ENCODE measurements at places on chromosomes 1 and 21. TPM values are rescaled to one million over a fixed set of nuclear protein-coding genes. Genes with fewer than 3 reads are reported as not detected.

The SLFNL1 gene
- total RNA-seq, result 0.22 TPM

The RBBP5 gene
- total RNA-seq, result 9.8 TPM

The RNF186 gene
- not detected for total RNA-seq

The FCGR1A gene
- total RNA-seq, result 9.3 TPM

The NR1I3 gene
- total RNA-seq, result not detected

The OR2L5 gene
- not detected for total RNA-seq

The KRTAP13-2 gene
- not detected for total RNA-seq

DNA sequence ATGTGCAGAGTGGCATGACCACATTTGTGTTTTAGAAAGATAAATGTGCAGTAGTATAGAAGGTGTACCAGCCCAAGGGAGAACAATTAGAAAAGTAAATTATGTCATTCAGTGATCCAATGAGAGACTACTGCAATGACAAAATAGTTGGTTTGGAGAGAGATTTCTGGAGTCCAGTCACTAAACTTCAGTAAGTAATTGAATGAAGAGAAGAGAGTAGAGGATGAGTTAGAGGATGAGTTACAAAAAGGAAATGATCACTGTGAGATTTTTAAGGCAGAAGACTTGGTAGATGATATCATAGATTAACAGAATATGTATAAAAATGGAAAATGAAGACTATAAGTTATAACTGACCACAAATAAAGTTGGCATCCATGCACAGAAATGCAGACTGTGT is 8.4 kb downstream of the CR2 start:
- DNase-seq, result no peak

DNA sequence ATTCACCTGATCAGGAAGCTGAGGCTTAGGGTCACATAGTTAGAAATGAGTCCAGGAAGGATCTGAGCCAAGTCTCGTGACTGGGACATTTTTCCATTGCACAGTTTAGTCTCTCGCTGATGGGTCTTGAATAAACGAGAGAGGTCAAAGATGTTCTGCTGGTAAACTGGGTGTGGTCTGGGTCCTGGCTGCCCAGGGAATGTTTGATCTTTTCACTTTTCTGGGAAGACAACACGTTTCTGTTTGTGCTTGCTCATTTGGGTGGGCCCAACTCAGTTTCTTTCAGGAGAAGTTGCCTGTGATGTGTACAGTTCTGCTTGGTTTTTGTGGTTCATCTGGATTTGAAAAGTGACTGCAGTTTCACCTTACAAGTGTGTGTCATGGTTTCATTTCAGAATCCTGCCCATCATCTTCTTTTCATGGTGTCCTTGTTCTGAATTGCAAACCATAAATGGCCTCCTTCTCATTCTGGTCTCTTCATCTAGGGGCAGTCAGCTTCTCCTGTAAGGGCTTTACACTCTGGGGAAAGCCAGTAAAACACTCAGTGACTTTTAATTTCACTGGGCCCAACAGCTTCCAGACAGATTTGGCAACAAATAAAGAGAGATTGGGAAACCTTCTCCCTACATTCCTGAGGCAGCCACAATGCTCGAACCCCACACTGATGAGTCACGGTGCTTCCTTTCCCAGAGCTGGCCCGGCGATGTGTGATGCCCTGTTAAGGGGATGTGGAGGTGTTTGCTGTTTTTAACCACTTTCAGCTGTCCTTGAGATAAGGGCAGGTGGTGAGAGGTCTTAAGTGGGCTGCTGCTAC is 7.2 kb upstream of the TACSTD2 start:
- DNase-seq, result no peak

DNA sequence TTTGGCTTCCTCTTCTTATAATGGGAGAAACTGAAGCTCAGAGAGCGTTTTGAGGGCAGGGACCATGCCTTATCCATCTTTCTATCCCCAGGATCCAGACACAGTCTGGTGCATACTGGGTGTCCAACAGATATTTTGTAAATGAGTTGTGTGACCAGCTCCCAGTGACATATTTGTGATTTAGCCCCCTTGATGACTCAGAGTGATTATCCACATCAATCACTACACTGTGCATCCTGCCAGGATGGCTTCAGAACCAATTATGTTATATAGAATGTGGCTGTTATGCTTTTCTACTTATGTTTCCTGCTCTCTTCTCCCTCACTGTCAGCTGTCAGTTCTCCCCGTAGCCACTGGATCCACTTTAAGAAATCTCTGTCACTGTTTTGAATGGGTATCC is 11.3 kb downstream of the OLFML3 start:
- no peak for DNase-seq

DNA sequence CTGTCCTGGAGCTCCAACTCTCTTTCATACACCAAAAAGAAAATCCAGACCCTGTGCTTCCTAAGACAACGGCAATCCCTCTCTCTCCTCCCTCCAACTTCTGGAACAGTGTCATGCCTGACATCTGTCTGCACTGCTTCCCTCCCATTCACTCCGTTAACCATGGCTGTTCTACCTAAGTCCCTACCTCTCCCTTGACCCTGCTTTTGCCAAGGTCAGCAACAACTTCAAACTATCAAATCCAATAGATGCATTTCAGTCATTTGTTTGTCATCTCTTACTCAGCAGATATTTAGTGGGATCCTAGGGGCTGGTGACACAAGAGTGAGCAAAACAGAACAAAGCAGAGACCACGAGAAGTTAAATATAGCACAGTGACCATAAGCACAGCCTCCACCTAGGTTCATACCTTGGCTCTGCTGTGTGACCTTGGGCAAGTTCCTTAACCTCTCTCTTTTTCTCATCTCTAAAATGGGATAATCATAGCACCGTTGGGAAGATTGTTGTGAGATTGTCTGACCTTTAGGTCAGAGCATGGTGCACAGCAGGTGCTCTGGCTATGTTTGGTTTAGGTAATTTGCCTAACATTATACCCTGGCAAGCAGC is 88.9 kb downstream of the TMEM53 start:
- DNase-seq, result no peak

GRCh38 chr1:209673631-209674417 is 1.4 kb upstream of the G0S2 start:
- DNase-seq, result no peak

DNA sequence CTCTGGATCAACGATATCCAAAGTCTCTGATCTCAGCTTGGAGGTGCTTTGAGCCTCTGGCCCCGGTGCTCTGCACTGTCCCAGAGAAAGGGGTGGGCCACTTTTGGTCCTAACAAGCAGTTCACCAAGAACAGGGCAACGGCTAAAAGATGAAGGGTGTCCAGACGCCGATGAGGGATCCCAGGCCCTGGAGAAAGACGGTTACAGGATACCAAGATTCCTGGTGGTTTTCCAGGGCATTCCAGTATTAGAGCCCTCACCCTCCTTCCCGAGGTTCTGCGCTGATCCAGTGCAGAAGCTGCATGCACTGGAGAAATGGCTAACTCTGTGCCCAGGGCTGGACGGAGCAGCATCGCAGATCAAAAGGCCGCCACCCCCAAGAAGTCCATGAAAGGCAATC is 149.9 kb upstream of the IRF2BP2 start:
- DNase-seq, result no peak

DNA sequence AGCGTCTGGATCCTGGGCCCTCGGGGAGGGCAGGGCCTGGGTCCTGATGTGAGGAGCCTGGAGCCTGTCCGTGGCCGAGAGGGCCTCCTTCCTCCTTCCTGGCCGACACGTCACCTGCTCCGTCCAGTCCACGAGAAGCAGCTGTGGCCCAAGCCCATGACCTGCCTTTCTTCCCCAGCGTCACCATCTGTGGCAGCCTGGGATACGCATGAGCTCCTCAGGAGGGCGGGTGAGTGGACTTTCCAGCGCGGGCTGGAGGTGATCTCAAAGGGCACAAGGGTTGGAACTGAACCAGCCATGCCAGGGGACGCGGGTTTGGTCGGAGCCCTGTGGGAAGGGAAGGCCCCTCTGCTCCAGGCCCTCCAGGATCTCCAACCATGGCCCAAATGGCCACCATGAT is 90.4 kb downstream of the DHRS3 start:
- peak; percentile 79 for DNase-seq

DNA sequence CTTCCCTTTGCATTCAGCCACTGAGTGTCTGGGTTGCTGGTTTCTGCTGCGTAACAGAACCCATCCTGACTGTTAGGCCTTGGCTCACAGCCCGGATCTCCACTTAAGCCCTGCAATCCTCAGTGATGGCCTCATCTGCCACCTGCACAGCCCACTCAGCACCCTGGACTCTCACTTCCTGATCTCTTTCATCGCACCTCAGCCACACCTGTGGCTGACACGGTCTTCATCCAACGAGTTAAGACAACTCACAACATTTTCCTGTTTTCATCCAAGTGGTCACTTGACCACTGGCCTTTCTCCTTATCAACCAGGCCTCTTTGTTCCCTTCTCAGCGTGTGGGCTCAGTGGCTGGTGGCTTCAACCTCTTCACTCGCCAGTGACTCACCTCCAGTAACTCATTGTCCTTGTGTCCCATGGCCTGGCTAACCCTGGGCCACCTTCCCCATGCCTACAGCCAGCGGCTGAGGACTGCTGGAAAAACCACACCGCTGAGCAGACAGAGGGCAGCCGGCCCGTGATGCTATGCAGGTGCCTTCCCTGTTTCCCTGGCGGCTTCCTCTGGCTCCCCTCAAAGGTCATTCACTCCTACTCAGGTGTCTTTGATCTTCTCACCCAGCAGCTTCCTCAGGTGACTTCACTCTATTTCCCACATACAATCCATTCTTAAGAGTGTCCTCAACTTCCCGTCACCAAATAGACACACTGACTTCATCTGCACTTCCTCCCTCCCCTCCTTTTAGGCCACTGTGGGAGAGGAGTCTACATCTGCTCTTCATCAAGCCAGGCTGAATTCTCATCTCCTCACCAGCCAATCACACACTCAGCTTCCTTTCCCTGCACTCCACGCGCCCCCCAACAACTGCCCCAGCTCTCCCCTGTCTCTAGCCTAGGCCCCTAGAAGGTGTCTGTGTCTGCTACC is 19.9 kb upstream of the EDN2 start:
- DNase-seq, result no peak

DNA sequence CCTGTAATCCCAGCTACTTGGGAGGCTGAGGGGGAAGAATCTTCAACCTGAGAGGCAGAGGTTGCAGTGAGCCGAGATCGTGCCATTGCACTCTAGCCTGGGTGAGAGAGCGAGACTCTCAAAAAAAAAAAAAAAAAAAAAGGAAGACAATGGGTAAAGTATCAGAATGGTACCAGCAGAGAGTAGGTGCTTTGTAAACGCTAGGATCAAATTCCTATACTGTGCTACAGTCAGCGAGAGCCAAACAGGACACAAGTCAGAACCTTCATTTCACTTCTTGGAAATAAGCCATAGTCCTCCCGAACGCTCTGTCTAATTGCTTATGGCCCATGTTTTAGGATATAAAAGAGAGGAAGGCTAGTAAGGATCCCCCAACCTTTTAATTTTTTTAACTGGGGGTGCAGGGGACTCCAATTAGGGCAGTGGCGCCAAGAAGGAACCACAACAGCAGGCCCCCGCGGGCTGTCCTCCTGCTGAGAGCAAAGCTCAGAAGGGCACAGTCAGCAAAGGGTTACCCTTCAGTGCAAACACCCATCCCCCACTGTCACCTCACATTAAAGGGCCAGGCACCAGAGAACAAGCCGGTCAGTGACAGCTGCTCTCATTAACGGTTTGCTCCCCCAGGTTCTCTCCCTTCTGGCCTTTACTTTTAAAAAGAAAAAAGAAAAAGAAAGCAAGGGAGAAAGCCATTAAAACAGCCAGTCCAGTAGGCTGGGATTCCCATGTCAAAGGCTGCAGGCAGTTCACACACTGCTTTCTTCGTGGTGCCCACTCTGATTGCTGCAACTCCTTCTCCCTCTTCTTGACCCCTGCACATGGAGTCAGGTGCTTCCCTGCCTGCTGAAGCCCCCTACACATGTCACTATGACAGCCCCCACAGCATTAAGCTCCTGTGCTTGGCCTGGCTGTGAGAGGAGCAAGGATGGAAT is 69.4 kb downstream of the PLPP3 start:
- no peak for DNase-seq

GRCh38 chr1:210469441-210469840 is 140.7 kb downstream of the HHAT start:
- no peak for DNase-seq

GRCh38 chr1:5910276-5910620 is 82.0 kb downstream of the NPHP4 start:
- DNase-seq, result no peak

DNA sequence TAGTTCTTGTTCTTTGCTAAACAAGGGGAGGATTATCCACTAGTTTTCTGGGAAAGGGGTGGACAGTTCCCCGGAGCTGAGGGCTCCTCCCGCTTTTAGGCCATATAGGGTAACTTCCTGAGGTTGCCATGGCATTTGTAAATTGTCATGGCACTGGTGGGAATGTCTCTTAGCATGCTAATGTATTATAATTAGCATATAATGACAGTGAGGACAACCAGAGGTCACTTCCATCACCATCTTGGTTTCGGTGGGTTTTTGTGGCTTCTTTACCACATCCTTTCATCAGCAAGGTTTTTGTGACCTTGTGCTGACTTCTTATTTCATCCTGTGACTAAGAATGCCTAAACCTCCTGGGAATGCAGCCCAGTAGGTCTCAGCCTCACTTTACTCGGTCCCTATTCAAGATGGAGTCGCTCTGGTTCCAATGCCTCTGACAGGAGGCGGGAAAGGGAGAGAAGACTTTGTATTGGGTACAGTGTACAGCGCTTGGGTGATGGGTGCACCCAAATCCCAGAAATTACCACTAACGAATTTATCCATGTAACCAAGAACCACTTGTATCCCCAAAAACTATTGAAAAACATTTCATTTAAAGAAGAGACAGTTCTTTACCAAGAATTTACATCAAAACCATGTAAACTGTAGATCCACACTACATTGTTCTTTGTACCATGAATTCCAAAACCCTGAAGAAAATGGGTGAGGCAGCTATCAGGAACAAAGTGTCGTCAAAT is 8.7 kb upstream of the SLC2A5 start:
- DNase-seq, result no peak
